ENCODE measurements at places on chromosomes 12 and 14. TPM values are rescaled to one million over a fixed set of nuclear protein-coding genes. Genes with fewer than 3 reads are reported as not detected.

Gene C14orf39
- not detected for total RNA-seq

Gene PLEKHG7
- 0.23 TPM for total RNA-seq

Gene TOX4
- 19.9 TPM for total RNA-seq

Gene CACNA1C
- total RNA-seq: 0.18 TPM

Gene CLEC4C
- not detected for total RNA-seq

DNA sequence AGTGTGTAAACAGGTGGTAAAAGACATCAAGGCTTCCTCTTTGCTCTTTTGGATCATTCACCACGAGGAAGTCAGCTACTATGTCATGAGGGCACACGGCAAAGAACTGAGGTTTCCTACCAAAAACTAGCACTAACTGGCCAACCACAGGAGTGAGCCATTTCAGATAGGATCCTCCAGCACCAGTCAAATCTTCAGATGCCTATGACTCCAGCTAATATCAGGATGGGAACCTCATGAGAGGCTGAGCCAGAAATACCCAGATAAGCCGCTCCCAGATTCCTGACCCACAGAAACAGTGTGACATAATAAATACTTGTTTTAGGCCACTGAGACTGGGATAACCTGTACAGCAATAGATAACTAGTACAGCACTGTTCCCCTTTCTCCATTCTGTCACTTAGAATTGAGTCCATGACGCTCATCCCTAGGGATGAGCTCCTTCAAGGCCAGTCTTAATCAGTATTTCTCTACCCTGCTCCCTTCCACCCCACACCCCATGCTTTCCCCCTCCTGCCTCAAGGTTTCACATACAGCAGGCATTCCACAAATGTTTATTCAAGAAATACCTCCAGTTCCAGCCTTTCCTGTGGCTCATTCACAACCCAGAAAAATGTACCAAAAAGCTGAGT lies 68.4 kb downstream of the PPM1H start:
- H3K27ac ChIP-seq: no peak overlapping the region
- no peak overlapping the region for H3K4me3 ChIP-seq
- no peaks in the 10 kb centered on the region for H3K27me3 ChIP-seq

DNA sequence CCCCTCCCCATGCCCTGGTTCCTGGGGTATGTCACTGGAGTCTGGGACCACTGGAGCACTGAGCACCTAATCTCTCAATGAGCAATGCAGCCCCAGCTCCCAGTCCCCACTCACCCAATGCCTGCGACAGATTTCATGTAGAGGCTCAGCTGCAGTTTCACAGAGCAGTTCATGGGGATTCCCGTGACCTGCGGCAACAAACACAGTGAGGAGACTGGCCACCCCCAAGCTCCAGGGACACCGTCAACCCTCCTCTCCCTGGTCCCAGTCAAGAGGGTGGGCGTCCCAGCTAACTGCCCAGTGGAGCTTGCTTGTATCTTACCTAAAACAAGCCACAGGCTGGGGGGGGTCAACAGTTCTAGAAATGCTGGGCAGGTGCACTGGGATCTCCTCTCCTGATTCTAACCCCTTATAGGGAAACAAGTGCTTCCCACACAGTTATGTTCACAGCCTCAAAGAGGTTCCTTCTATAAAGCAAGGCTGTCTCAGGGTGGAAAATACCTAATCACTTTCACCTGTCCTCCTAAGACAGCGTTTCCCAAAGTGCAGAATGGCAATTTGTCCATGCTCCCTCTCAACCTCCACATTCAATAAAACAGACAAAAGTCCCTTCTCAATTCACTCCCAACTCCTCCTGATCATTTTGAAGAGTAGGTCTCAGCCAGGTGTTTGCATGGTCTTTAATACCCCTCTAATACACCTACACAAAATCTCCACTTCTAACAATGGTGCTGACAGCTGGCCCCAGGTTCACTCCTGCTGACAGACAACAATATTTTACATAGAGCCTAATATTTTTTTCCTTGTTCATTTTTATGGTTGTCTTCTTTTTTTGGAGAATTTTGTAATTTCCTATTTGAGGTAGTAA lies 68.3 kb downstream of the SCARB1 start:
- no peak overlapping the region for H3K27ac ChIP-seq
- no peaks in the 10 kb centered on the region for H3K27me3 ChIP-seq
- DNase-seq: no peak
- no peak overlapping the region for H3K4me3 ChIP-seq
- no peaks in the 10 kb centered on the region for H3K4me1 ChIP-seq

GRCh38 chr14:90487031-90487430 lies 90.2 kb downstream of the CALM1 start:
- no peak overlapping the region for H3K4me3 ChIP-seq
- no peaks in the 10 kb centered on the region for H3K4me1 ChIP-seq
- no peaks in the 10 kb centered on the region for H3K36me3 ChIP-seq
- H3K27me3 ChIP-seq: no peaks in the 10 kb centered on the region
- no peak overlapping the region for H3K27ac ChIP-seq

GRCh38 chr12:133057446-133057845 lies 20.1 kb downstream of the ZNF84 start:
- no peak for DNase-seq
- no peaks in the 10 kb centered on the region for H3K36me3 ChIP-seq
- H3K27ac ChIP-seq: no peak overlapping the region
- no peaks in the 10 kb centered on the region for H3K4me1 ChIP-seq
- H3K27me3 ChIP-seq: no peaks in the 10 kb centered on the region

GRCh38 chr14:92973261-92973797 lies 50.4 kb downstream of the CHGA start:
- H3K27me3 ChIP-seq: no peaks in the 10 kb centered on the region
- H3K4me3 ChIP-seq: no peak overlapping the region
- peak overlapping the region; percentile 63 for H3K27ac ChIP-seq

DNA sequence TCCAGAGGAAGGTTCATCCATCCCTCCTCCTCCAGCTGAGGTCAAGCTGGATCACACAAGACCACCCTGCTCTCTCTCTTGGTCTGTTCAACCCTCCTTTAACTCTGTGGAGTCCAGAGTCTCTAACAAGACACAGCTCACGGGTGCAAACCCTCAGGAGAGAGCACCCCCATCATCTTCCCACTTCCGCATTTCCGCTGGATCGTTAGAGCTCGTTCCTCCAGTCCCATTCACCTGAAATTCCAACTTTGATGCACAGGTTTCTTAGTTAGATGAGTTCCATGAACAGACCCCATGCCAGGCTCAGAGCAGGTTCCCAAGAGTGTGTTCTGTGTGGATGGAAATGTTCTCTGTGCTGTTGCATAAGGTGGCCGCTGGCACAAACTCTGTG lies 44.5 kb upstream of the P2RX7 start:
- H3K27me3 ChIP-seq: no peaks in the 10 kb centered on the region
- no peak for DNase-seq
- H3K4me1 ChIP-seq: no peaks in the 10 kb centered on the region
- no peak overlapping the region for H3K4me3 ChIP-seq

DNA sequence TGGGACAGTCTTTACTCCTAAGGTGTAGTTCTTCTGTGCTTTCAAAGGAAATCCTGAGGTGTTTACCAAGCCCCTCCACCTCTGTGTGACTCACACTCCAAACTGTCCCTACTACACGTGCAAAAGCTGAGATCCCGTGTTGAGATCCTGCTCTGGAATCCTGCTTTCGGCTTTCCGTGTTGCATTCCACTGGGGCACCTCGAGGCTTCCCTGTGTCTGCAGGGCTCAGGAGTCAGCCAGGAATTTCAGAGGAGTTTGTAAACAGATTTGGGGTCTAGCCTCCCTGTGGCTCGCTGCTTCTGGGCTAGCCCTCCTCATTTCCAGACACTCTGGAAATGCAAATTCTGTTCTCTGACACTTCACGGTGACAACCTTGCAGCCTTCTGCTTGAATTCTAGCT lies 48.4 kb downstream of the CACNA2D4 start:
- H3K4me1 ChIP-seq: no peaks in the 10 kb centered on the region
- H3K4me3 ChIP-seq: no peak overlapping the region
- no peaks in the 10 kb centered on the region for H3K36me3 ChIP-seq
- H3K27ac ChIP-seq: no peak overlapping the region
- H3K27me3 ChIP-seq: no peaks in the 10 kb centered on the region

Measured in right lobe of liver (tissue), 6 donors.